ENCODE measurements at places on chromosomes 1 and 21. TPM values are rescaled to one million over a fixed set of nuclear protein-coding genes. Genes with fewer than 3 reads are reported as not detected.

GRCh38 chr1:209714338-209714737 is 9.7 kb downstream of the HSD11B1 start:
- no peak overlapping the region for H3K27ac ChIP-seq
- DNase-seq, result no peak
- H3K36me3 ChIP-seq, result no peaks in the 10 kb centered on the region
- peaks cover 5% of the 10 kb centered on the region for H3K27me3 ChIP-seq

The SERPINC1 gene
- 0.18 TPM for total RNA-seq

- DNase-seq, result no peak
- no peak overlapping the region for H3K4me3 ChIP-seq
- H3K36me3 ChIP-seq, result no peaks in the 10 kb centered on the region
- H3K27me3 ChIP-seq, result no peaks in the 10 kb centered on the region
- H3K27ac ChIP-seq, result no peak overlapping the region
Measured at GRCh38 chr1:164982545-164982944, 374.0 kb downstream of the LMX1A start.

DNA sequence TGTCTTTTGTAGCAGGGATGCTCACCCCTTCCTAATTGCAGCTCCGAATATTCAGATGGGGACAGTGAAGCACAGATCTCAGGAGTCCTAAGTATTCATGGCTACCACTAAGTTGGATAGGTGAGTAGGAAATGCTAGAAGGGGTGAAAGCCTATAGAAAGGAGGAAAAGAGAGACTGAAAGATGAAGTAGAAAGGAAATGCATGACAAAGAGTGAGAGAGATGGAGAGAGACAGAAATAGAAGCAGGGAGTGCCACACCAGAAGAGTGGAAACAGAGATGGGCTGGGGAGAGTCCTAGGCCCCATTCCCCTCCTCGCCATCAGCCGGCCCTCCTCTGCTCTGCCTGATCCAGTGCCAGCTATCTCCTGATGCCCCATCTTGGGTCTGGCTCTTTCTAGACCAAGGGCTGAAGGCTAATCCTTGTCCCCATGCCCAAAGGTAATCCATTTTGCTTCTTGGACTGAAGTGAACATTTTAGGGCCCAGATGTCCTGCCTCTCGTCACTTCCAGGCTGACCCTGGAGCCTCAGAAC is 2.0 kb downstream of the PEA15 start:
- peaks cover 64% of the 10 kb centered on the region for H3K4me1 ChIP-seq
- DNase-seq, result no peak
- H3K4me3 ChIP-seq, result no peak overlapping the region

The TMIGD3 gene
- total RNA-seq, result not detected

DNA sequence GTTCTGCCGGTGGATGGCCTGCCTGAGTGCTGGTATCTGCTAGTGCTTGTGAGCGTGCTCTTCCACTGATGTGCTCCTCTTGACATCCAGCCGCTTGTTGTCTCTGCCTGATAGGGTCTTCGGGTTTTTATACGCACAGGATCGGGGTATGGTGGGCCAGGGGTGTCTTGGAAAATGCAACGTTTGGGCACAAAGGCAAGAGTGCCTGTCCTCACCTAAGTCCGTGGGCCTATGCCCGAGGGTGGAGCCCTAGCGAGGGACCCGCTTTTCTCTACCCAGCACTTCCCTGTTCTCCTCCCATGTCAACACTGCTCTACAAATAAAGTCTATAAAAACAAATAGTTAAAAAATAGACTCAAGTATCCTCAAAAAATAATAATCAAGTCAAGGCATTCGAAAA is 1007.8 kb downstream of the PLA2G4A start:
- H3K4me1 ChIP-seq, result no peaks in the 10 kb centered on the region
- H3K27ac ChIP-seq, result no peak overlapping the region
- no peaks in the 10 kb centered on the region for H3K27me3 ChIP-seq
- H3K36me3 ChIP-seq, result no peaks in the 10 kb centered on the region

The ATP1A2 gene
- 11.7 TPM for total RNA-seq

The IVL gene
- not detected for total RNA-seq

GRCh38 chr1:42480921-42481320 is 17.8 kb downstream of the CCDC30 start:
- H3K4me3 ChIP-seq, result no peak overlapping the region
- H3K27ac ChIP-seq, result no peak overlapping the region
- H3K4me1 ChIP-seq, result no peaks in the 10 kb centered on the region
- no peak for DNase-seq
- H3K36me3 ChIP-seq, result peaks cover 37% of the 10 kb centered on the region
- no peaks in the 10 kb centered on the region for H3K27me3 ChIP-seq

DNA sequence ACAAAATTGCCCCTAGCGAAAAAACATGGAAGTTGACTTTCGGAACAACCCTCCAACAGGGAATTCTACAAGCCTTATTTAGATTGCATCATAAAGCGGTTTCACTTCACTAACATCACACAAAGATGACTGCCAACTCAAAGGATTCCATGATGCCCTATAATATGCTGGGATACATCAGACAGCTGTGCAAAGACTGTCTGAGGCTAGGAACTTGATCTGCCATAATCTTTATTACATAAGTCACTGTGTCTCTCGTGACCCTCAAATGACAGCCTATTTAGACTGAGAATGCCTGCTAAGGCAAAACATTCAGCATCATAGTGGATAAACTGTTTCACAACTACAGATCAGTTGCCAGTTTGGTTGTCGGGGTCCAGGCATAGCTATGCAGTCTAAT is 23.8 kb downstream of the FH start:
- peaks cover 71% of the 10 kb centered on the region for H3K36me3 ChIP-seq
- H3K4me3 ChIP-seq, result no peak overlapping the region
- H3K27ac ChIP-seq, result no peak overlapping the region
- H3K27me3 ChIP-seq, result no peaks in the 10 kb centered on the region
- no peak for DNase-seq

The TUT4 gene
- total RNA-seq, result 62.0 TPM

DNA sequence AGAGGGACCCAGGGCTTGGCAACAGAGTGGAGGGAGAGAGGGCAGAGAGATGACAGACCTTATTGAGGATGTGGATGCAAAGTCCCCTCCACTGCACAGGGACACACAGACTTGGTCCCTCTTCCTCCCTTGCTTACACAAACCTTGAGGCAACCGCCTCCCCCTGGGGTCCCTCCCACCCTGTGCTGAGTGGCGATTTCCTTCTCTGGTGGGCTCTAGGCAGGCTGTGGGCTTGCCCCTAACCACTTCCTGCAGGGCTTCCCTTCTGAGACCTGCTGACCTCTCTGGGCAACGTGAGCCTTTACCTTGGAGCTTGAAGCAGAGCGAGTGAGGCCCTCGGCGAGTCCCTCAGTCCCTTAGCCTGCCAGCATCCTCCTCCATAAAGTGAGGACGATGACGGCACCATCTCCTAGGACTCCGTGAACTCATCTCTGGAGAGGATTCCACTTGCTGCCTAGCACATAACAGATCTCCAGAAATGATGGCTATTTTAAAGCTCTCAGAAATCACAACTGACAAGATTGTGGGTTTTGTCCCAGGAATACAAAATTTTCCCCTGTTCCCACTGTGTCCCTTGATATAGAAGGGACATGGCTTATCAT is 25.0 kb downstream of the KIAA1614 start:
- H3K27me3 ChIP-seq, result no peaks in the 10 kb centered on the region
- H3K4me1 ChIP-seq, result no peaks in the 10 kb centered on the region
- peaks cover 36% of the 10 kb centered on the region for H3K36me3 ChIP-seq
- H3K27ac ChIP-seq, result no peak overlapping the region
- no peak for DNase-seq

The TMEM81 gene
- total RNA-seq, result 1.3 TPM

GRCh38 chr1:186218654-186219352 is 156.2 kb downstream of the TPR start:
- peaks cover 5% of the 10 kb centered on the region for H3K27me3 ChIP-seq
- no peak for DNase-seq
- no peaks in the 10 kb centered on the region for H3K36me3 ChIP-seq
- no peaks in the 10 kb centered on the region for H3K4me1 ChIP-seq
- no peak overlapping the region for H3K4me3 ChIP-seq

- H3K27me3 ChIP-seq, result no peaks in the 10 kb centered on the region
- H3K36me3 ChIP-seq, result no peaks in the 10 kb centered on the region
- no peaks in the 10 kb centered on the region for H3K4me1 ChIP-seq
- DNase-seq, result no peak
Measured at GRCh38 chr1:170864876-170865538, 70.3 kb upstream of the MROH9 start.

- DNase-seq, result no peak
- no peak overlapping the region for H3K4me3 ChIP-seq
- no peak overlapping the region for H3K27ac ChIP-seq
- no peaks in the 10 kb centered on the region for H3K27me3 ChIP-seq
- peaks cover 29% of the 10 kb centered on the region for H3K4me1 ChIP-seq
Measured at GRCh38 chr1:159927849-159928431, 2.6 kb upstream of the TAGLN2 start.

The TRIM67 gene
- total RNA-seq, result not detected

The DMBX1 gene
- not detected for total RNA-seq

DNA sequence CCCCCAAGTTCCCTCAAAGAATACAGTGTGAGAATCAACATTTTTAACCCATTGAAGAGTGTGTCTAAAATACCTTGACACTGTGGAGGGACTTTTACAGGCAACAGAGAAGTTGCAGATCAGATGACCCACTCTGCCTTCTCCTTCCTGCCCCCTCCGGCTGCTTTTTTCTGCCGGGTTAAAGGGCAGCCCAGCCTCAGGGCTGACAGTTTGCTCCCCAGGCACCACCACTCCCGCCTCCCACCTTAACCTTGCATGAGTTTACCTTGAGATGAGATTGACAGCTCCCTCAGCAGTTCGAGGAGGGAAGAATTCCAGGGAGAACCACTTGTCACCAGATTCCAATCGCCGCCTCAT is 3.2 kb downstream of the MTHFR start:
- no peaks in the 10 kb centered on the region for H3K27me3 ChIP-seq
- peaks cover 39% of the 10 kb centered on the region for H3K36me3 ChIP-seq
- DNase-seq, result no peak
- H3K27ac ChIP-seq, result peak overlapping the region; percentile 97
- H3K4me3 ChIP-seq, result peak overlapping the region; percentile 43

GRCh38 chr21:31886915-31887314 is 14.1 kb downstream of the HUNK start:
- peaks cover 5% of the 10 kb centered on the region for H3K27me3 ChIP-seq
- H3K4me1 ChIP-seq, result no peaks in the 10 kb centered on the region
- no peaks in the 10 kb centered on the region for H3K36me3 ChIP-seq
- no peak for DNase-seq
- no peak overlapping the region for H3K27ac ChIP-seq

DNA sequence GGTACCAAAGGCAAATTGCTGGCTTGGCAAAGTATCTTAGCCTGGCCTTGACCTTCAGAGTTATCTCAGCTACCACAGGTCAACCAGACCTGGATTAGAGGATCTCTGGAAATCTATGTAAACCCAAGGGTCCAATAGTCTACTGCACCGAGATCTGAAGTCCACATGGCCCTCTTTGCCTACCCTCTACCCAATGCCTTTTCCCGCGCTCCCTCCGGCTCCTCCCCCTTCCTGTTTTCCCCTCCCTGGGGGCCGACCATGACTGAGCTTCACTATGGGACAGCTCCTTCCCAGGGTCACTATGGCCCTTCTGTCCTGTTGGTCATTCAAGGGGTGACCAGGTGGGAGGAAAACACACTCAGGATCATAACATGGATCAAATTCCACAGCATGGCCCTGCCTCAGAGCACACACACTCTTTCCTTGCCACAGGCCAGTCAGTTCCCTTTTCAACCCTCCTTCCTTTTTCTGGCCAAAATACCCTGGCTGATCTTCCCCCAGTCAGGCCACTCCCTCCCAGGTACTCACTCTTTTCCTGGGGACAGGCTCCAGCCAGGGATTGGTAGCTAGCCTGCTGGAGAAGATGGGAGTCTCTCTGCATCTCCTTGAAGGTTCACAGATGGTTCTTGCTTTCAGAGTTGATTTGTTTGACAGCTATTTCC is 19.1 kb upstream of the TMEM183A start:
- DNase-seq, result no peak
- H3K27ac ChIP-seq, result no peak overlapping the region
- H3K36me3 ChIP-seq, result no peaks in the 10 kb centered on the region
- H3K27me3 ChIP-seq, result no peaks in the 10 kb centered on the region
- H3K4me3 ChIP-seq, result no peak overlapping the region

The FCAMR gene
- not detected for total RNA-seq
